ENCODE measurements at places on chromosomes 2 and 18.

DNA sequence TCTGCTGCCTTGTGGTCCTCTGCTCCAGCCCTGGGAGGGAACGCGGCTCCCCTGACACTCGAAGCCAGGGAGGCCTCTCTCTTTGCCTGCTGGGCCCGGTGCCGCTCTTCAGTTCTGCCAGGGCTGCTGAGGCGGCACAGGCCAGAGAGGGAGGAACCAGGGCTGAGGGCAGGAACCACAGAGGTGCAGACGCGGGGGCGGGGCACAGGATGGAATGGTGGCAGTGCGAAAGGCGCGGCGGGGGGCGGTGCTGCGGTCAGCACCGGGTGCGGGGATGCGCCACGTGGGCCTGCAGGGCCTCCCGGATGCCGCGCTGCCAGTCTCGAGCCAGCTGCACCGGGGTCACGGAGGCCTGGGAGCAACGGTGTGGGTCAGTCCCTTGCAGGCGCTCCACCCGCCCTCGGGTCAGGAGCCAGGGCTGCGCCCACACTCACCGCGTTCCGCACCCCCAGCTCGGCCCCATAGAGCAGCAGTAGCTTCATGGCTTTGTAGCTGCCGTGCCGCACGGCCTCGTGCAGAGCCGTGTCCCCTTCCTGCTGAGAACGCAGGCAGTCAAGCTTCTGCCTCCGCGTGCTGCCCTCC lies 4.4 kb downstream of the ANKRD23 start:
- no peak for DNase-seq

DNA sequence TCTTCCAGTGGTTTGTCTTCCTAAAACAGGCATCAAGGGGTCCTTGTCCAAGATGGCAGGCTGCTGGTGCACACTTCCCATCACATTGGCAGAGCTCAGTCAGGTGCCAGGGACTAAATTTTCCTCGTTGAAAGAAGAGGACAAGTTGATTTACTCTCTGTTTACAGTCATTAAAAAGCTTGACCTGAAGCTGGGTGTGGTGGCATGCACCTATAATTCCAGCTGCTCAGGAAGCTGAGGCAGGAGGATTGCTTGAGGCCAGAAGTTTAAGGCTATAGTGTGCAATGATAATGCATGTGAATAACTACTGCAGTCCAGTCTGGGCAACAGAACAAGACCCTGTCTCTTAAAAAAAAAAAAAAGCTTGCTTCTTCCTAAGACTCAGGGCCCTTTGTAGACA lies 3.6 kb upstream of the PLB1 start:
- no peak for DNase-seq

DNA sequence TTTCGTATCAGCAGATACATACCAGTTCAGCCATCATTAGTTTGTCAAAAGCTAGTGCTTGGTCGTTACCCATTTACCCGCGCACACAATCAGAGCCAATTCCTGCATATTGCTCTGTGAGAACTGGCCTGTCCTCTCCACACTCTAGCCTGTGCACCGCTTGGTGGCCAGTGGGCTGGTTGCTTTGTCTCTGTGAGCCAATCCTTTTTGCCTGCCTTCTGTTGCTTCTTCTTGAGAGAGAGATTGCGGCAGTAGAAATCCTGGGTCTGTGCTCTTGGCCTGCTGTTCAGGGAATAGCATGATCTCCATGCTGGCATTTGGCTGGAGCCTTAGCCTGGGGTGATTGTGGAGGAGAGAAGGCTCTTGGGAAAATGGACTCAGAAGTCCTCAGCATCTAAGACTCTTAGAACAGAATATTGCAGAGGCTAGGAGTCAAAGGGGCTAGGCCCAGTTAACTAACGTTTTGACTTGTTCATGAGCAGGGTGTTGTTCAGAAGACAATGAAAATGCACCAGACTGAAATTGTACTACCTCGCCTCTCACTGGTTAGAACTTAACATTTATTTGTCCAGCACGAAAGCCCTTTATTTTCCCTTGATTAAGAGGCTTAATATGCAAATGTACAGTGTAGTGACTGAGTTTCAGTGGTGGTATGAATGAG lies 37.1 kb downstream of the MAP4K4 start:
- DNase-seq, result no peak

GRCh38 chr18:34600158-34600557 lies 109.9 kb upstream of the DTNA start:
- no peak for DNase-seq

DNA sequence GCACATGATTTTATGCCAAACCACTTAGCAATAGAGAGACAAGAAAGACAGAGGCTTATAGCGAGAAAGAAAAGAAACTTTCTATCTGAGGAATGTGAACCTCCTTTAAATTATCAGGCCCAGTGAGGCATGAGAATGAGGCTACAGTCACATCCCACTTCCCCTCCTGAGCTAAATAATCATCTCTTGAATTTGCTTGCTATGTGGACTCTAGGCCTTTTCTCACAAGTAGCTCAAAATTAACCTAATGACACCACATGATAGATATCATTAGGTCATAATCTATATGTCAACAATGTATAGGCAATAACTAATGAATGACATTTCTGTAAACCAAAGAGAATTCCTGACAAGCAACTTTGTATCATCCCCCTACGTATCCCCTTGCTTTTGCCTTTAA lies 301.5 kb upstream of the MGAT5 start:
- DNase-seq, result no peak

- no peak for DNase-seq
These were observed 115.5 kb downstream of the ESCO1 start for GRCh38 chr18:21484851-21485636.

- DNase-seq, result no peak
These were observed 40.7 kb downstream of the TRAPPC12 start for GRCh38 chr2:3420076-3420768.

DNA sequence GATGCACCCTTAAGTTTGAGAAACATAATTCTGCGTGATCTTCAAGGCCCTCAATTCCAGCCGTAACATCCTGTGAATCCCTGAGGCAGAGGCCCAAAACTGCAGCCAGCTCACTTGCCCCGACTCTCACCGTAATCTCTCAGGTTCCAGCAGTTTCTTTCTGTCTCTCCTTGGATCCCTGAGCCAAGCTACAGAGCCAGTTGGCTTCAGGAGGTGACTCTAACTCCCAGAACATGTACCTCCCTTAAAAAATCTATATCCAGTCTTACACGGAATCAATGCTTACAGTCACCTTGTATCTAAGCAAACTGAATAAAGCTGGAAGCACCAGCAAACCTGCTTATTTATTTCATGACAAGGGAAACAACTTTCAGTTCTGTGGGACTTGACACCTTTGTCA lies 300.4 kb downstream of the SETBP1 start:
- no peak for DNase-seq

DNA sequence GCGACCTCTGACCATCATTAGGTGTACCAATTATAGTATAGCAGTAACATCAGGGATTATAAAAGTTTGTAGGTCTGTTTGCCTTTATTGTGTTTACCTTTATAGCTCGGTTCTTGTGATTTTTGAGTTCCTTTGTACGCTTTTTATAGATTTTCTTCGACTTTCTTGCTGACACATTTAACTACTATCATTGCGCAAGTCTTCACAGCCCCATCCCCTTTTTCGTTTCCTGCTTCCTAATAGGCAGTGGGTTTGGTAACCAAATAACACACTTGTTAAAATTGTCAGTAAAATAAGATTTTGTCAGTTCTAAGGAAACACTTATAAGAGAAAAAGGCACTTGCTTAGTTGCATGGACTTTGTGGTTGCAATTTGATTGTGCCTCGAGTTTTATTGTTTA lies 541.5 kb downstream of the LRP1B start:
- DNase-seq, result no peak

DNA sequence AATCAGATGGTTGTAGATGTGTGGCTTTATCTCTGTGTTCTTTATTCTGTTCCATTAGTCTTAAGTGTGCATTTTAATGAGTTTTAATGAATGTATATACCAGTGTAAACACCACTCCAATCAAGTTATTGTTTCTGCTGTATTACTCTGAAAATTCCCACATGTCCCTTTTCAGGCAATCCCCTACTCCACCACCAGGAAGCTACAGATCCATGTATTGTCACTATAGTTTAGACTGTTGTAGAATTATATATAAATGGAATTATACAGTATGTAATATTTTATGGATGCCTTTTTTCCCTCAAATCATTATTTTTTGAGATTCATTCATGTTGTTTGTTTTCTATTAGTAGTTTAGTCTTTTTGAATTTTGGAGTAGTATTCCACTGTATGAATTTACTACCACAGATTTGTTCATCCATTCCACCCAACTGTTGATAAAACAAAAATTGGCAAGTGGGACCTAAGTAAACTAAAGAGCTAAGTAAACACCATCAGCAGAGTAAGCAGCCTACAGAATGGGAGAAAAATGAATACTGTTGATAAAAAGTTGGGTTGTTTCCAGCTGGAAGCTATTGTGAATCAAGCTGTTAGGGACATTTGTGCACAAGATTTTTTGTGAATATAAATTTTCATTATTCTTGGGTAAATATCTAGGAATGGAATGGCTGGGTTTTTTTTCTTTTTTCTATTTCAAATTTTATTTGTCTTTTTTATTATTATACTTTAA lies 262.0 kb downstream of the CAMKMT start:
- DNase-seq, result no peak

DNA sequence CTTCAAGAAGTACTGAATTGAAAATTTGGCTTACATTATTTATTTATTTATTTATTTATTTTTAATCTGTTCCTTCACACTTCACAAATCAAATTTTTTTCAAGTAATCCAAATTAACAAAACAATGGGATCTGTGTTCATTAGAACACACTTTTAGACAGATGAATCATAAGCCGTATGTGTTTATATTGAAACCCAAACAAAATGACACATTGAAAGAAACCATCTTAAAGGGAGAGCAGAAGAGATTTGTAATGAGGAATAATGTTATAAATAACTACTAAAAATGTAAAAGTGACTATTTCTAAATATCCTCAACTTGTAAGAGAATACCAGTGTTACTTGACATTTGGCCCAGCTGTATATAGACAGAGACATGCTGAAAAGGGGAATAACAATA lies 991.0 kb upstream of the CHAC2 start:
- DNase-seq, result no peak

GRCh38 chr2:124027182-124027581 lies 2.1 kb downstream of the CNTNAP5 start:
- peak; percentile 40 for DNase-seq

GRCh38 chr18:51398104-51398503 lies 200.6 kb upstream of the MEX3C start:
- DNase-seq, result no peak

DNA sequence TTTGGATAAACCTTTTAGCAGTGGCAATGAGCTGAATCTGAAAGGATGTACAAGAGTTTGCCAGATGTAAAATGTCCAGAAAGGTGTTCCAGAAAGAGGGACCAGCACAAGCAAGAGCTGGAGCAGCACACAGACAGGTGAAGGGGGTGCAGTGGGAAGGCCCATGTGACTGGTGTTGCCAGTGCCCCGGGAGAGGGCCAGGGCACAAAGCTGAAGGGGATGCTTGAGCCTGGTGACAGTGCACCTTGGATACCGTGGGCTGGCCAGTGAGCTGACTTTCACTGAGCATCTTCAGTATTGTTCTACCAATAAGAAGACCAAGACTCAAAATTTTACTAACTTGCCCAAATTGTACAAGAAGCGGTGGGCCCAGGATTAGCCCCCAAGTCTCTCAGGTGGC lies 132.3 kb upstream of the ALPP start:
- DNase-seq, result no peak

DNA sequence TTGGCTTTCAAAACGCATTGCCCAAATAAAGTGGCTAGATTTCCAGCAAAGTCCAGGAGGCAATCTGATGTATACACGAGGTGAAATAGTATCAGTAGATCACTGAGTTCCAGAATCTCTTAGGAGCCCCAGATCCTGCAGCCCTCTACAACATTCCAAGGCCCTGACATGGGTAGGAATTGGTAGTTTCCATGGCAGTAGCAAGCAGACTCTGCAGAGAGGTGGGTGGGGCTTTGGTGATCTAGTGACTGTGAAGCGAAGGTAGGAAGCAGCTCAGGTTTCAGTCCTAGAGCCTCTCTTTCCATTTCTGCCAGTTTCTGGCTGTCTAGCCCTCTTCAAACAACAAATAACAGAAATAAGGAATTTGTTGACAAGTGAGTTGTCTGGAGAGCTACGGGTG lies 13.8 kb upstream of the SGPP2 start:
- no peak for DNase-seq

DNA sequence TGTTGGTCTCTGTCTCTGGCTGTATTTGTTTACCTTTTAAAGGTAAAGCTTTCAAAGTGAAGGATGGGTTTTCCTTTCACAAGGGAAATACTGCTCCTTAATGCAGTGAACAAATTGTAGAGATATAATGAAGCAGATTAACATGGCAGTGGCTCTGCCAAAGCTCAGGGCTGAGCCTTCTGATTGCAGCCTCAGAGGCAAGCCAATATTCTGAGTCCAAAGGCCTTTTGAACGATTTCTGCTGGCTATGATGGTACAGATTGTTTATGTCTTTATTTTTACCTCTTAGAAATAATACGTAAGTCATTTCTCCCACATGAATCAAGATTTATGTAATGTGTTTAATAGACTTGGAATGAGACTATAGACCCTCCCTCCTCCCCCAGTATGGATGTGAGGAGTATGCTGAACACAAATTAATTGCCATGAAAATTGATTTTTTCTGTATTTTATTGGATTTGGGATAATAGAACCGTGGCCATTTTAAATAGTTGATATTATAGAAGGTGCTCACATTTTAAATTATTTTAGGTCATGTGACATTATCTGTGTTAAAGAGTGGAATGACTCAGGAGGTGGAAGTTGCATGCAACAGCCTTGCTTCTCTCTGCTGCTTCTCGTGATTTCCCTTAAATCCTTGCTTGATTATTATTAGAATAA lies 772 bp downstream of the SCN2A start:
- no peak for DNase-seq

GRCh38 chr2:218961229-218961628 lies 1.8 kb downstream of the CDK5R2 start:
- DNase-seq, result no peak

GRCh38 chr18:62420151-62420512 lies 95.0 kb downstream of the TNFRSF11A start:
- DNase-seq, result no peak

DNA sequence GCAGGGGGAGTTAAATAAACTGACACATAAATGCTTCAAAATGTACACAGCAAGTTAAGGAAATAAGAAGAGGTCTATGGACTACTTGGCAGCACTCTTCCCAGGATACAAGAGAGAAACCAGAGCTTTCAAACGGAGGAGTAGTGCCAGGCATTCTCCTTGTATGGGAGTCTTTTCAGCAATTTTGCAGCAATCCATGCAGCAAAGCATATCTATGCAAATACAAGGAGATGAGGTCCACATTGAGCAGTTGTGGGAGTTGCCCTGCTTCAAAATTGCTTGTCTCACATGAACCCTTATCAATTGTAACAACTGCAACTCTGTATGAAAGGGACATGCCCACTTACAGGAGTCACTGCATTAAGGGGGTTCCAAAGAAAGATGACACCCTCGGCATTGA lies 37.8 kb downstream of the SCN9A start:
- DNase-seq, result no peak

All from HS-5 (cell line).